Jurkat, Clone E6-1 (cell line): ENCODE measurements at places on chromosomes 6 and 20.

DNA sequence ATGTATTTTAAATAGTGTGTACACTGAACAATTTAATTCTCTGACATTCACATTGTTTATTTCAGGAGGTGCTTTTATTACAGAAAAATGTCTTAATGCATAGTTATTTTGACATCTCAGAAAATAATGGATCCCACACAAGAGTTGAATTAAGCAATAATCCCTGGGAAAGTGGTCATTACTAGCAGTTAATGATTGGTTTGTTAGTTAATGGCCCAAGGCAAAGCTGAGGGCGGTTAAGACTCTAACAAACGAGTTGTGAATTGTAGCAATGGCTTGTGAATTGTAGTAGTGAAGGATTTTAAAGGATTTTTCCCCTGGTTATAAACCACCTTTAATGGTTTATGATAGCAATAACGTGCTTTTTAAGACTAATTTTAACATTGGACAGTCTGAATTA lies 1316.0 kb upstream of the GJE1 start:
- DNase-seq = no peak

DNA sequence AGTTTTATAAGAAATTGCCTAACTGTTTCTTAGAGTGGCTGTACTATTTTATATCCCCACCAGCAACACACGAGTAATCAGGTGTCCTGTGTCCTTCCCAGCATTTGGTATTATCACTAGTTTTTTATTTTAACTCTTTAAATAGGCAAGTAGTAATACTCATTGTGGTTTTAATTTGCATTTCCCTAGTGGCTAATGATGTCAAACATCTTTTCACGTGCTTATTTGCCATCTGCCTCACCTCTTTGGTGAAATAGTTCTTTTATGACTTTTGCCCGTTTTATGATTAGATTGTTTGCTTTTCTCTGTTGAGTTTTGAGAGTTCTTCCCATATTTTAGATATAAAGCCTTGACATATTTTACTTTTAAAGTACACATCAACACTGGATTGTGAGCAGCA lies 57.8 kb downstream of the GCLC start:
- DNase-seq = no peak

DNA sequence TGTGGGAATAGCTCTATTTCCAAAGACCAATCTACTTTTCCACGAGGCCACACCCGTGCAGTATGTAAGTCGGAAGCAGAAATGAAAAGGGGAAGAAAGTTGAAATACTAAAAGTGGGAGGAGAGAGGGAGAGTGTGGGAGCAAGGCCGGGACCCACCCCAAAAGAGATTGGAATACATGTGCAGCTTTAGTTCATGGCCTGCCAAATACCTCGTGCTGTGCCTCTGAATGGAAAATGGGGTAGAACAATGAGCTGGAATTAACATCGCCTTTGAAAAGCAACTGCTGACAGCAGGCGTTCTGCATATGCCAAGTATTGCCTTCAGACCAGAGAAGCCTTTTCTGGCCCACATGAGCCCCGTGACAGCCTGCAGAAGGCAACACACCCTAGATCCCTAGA lies 155.6 kb downstream of the CD83 start:
- DNase-seq = no peak

- no peak for DNase-seq
Measured at GRCh38 chr20:43459022-43459942, 1.6 kb downstream of the SRSF6 start.

GRCh38 chr20:10864076-10864672 lies 190.4 kb upstream of the JAG1 start:
- DNase-seq = no peak

- DNase-seq = no peak
Measured at GRCh38 chr20:52652271-52652670, 319.9 kb upstream of the TSHZ2 start.

DNA sequence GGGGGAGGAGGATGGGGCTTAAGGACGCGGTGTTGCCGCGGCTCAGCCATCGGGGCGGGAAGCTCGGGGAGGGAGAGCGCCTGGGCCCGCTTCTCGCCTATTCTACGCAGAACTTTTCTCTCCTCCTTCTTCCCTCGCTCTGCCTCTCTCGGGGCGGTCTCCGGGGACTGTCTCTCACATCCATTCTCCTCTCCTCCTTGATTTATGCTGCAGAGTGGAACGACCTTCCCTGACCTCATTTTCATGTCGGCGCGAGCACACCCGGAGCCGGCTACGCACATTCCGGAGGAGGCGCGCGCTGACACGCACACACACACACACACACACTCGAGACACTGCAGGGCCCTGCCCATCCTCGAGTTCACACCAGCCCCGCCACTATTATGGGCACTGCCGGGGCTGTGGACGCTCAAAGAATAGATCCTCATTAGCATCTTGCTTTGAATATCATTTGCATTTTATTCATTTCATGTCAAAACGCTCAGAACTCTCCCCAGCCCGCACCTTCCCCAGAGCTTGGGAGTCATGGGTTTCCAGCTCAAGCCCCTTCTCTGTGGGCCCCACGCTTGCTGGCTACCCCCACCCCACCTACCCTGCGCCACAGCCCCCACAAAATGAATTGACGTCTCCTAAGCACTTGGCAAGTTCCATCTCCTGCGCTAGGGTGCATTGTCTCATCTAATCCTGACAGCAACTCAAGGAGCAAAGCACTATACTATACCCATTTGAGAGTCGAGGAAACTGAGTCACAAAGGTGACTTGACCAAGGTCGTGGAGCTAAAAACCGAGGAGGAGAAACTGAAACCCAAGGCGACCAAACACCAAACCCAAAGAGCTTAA lies 36.8 kb downstream of the NCR2 start:
- DNase-seq = no peak

DNA sequence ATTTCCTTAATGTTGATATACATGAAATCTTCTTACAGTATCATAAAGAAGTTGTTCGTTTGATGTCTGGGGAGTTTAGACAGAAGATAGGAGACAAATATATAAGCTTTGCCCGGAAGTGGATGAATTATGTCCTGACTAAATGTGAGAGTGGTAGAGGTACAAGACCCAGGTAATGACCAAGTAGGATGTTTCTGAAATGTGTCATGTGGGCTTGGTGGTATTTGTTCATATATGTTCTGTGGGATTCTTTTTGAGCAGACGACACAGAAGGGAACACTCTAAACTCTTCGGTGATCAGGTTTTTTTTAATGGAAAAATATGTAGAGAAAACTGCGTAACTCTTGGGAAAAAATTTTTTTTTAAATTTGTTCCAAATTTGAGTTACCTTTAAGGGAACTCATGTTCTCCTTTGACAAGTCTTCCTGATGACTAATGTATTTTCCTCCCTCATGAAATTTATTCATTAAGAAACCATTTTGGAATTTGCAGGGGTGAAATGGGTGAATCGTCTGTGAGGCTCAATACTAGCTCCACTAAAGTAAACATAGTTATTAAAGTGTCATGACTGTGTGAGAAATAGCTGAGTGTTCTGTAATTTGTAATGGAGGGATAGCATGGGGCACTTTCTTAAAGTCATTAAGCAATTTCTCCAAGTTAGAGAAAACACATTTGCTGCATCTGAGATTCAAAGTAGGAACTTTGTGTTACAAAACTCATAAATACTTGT lies 100.6 kb downstream of the MAP3K4 start:
- DNase-seq = no peak

GRCh38 chr6:128827675-128828464 lies 55.1 kb upstream of the LAMA2 start:
- no peak for DNase-seq

DNA sequence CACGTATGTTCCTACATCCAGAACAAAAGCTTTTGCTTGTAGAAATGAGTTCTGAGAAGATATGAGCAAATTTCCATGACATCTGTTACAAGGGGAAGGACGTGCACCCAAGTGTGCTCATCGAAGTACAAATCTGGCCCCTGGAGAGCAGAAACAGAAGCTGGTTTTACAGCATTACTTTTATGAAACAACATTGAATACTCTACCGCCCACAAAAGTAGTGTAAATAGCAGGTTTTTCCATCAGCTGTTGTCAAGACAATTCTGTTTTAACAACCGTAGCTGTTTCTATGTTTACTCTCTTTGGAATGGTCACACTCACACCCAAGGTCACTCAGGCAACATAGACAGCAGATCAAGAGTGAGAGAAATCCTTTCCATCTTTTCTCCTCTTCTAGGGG lies 114.2 kb upstream of the SSTR4 start:
- no peak for DNase-seq

- no peak for DNase-seq
Measured at GRCh38 chr6:33414592-33415271, 3.2 kb downstream of the CUTA start.
